ENCODE measurements at places on chromosomes 5 and 9.
A peak's percentile ranks its signal among the peaks of the same experiment; 100 is the strongest.

DNA sequence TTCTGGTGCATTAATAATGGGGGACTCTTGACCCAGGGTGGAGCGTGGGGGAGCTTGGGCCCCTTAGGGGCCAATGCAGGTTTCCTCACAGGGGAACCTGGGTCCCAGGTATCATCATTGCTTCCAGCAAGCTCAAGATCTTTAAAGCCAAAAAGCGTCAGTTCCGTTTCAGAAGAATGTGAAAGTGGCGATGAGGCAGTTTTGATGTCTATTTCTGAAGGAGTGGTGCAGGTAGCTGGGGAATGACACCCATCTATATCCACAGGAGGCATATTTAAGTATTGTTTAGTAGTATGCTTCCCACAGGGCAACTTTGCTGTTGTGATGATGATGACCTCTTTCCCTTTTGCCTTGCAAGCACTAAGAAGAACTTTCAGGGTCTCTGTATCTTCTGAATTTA lies 10.8 kb downstream of the ANKRD34B start:
- H3K27ac ChIP-seq, result no peak overlapping the region
- H3K36me3 ChIP-seq, result no peaks in the 10 kb centered on the region
- H3K4me1 ChIP-seq, result no peaks in the 10 kb centered on the region
- H3K27me3 ChIP-seq, result no peaks in the 10 kb centered on the region
- DNase-seq, result no peak

DNA sequence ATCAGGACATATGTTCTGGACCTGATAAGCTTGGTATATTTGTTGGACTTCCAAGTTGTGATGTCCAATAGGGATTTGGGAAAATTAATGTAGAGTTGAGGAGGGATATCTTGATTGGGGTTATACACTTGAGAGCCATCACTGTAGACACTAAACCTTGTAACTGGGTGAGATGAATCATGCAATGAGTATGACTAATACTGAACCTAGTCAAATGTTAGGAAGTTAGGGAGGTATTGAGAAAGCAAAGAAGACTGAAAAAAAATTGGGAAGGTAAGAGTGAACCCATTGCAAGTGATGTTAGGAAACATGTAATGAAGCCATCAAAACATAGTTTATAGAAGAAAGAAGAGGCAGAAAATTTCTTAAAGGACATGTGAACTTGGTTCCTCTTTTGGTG lies 668.4 kb upstream of the CDH9 start:
- H3K36me3 ChIP-seq, result no peaks in the 10 kb centered on the region
- no peak for DNase-seq
- H3K27me3 ChIP-seq, result no peaks in the 10 kb centered on the region
- H3K4me1 ChIP-seq, result no peaks in the 10 kb centered on the region
- H3K27ac ChIP-seq, result no peak overlapping the region

DNA sequence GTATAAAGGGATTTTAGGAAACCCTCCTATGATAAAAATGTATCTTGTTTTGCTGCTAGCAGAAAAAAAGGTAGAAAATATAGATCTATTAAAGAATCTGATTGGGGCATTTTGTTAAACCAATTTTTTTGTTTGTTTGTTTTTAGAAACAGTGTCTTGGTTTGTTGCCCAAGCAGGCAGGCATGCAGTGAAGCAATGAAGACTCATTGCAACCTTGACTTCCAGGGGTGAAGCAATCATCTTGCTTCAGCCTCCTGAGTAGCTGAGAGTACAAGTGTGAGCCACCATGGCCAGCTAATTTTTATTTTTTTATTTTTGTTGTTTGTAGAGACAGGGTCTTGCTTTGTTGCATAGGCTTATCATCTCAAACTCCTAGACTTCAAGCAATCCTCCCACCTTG lies 755.8 kb upstream of the EDIL3 start:
- H3K27ac ChIP-seq, result no peak overlapping the region
- H3K36me3 ChIP-seq, result no peaks in the 10 kb centered on the region
- DNase-seq, result no peak
- no peaks in the 10 kb centered on the region for H3K4me1 ChIP-seq

- H3K27me3 ChIP-seq, result no peaks in the 10 kb centered on the region
- no peak overlapping the region for H3K4me3 ChIP-seq
- DNase-seq, result no peak
- H3K27ac ChIP-seq, result no peak overlapping the region
- peaks cover 18% of the 10 kb centered on the region for H3K36me3 ChIP-seq
Measured at GRCh38 chr9:14661421-14662059, 31.7 kb downstream of the ZDHHC21 start.

GRCh38 chr5:168531987-168532864 lies 3.1 kb downstream of the FBLL1 start:
- no peak for DNase-seq
- H3K36me3 ChIP-seq, result no peaks in the 10 kb centered on the region
- H3K4me3 ChIP-seq, result no peak overlapping the region
- H3K4me1 ChIP-seq, result peaks cover 14% of the 10 kb centered on the region
- H3K27ac ChIP-seq, result no peak overlapping the region

DNA sequence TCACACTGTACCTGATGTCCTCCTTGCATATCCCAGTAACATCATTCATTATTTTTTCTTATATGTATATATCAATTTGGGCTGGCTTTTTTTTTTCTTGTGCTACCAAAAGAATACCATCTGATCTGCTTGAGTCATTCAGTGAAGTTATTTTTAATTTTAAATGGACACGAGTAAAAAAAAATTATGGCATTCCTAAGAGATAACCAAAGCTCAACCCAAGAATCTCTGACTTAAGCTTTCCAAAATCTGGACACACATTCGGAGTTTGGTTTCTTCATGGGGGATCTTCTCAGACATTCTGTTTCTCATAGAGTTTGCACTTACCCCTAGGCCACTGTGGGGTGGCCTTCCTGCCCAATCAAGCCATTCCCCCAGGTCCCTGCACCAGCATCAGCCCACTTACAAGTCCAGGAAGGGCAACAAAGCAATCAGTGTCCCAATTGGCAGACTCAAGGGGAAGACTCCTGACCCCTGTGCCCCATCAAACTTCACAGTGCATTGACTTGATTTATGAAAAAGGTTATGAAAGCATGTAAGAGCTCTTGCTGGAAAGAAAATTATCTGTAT lies 49.2 kb upstream of the SPDL1 start:
- no peak overlapping the region for H3K27ac ChIP-seq
- DNase-seq, result no peak
- H3K27me3 ChIP-seq, result no peaks in the 10 kb centered on the region
- H3K4me1 ChIP-seq, result no peaks in the 10 kb centered on the region
- no peaks in the 10 kb centered on the region for H3K36me3 ChIP-seq
- no peak overlapping the region for H3K4me3 ChIP-seq

DNA sequence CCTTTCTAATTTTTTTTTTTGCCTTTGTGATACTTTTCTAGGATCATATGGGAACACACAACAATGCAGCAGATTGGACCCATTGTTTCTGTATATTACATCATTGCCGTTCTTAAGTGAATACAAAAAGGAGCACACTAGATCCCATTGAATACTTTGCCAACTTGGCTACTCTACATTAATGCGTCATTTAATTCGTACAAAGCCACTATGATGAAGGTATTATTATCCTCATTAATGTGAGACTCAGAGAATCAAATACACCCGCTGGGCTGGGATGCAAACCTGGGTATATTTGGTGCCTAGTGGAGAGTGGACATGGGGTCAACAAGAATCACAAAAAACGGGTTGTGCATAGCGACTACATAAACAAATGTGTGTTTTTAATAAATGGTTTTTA lies 31.9 kb downstream of the OR2K2 start:
- no peaks in the 10 kb centered on the region for H3K4me1 ChIP-seq
- H3K27me3 ChIP-seq, result no peaks in the 10 kb centered on the region
- peak overlapping the region; percentile 58 for H3K27ac ChIP-seq
- no peak overlapping the region for H3K4me3 ChIP-seq
- no peaks in the 10 kb centered on the region for H3K36me3 ChIP-seq
- DNase-seq, result no peak

GRCh38 chr9:135810806-135811575 lies 96.4 kb downstream of the CAMSAP1 start:
- no peaks in the 10 kb centered on the region for H3K4me1 ChIP-seq
- H3K27me3 ChIP-seq, result no peaks in the 10 kb centered on the region
- H3K36me3 ChIP-seq, result peaks cover 32% of the 10 kb centered on the region
- H3K4me3 ChIP-seq, result no peak overlapping the region

DNA sequence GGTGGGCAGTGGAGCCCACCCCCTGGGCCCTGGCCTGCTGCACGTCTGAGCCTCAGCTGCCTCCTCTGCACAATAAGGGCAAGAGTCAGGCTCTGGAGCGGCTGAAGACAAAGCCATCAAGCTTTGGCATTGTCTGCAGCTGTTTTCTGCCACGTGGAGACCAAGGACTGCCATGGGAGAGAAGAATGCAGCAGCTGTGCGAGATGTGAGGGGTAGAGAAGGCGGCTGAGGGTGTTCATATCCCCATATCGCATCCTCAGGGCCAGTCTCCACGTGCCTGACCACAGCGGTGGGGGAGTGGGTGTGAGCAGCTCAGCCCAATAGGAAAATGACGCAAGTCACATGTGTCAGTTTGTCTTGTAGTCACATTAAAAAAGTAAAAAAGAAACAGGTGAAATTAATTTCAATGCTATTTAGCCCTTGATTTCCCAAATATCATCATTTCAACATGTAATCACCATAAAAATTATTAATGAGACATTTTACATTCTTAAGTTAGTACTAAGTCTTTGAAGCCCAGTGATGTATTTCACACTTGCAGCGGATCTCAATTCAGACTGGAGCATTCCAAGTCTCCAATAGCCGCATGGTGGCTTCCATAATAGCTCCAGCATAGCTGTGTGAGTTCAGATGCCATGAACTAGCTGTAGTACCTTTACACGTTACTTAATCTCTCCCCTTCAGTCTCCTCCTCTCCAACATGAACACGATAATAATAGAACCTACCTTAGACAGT lies 6.6 kb downstream of the C1QTNF2 start:
- peak overlapping the region; percentile 50 for H3K27ac ChIP-seq
- peaks cover 25% of the 10 kb centered on the region for H3K4me1 ChIP-seq
- H3K4me3 ChIP-seq, result no peak overlapping the region

- H3K4me3 ChIP-seq, result no peak overlapping the region
- H3K27ac ChIP-seq, result no peak overlapping the region
Measured at GRCh38 chr5:112306956-112307355, 112.1 kb downstream of the EPB41L4A start.

GRCh38 chr5:116424951-116425350 lies 149.7 kb downstream of the SEMA6A start:
- no peak overlapping the region for H3K27ac ChIP-seq
- no peak for DNase-seq
- H3K36me3 ChIP-seq, result no peaks in the 10 kb centered on the region
- H3K4me3 ChIP-seq, result no peak overlapping the region

DNA sequence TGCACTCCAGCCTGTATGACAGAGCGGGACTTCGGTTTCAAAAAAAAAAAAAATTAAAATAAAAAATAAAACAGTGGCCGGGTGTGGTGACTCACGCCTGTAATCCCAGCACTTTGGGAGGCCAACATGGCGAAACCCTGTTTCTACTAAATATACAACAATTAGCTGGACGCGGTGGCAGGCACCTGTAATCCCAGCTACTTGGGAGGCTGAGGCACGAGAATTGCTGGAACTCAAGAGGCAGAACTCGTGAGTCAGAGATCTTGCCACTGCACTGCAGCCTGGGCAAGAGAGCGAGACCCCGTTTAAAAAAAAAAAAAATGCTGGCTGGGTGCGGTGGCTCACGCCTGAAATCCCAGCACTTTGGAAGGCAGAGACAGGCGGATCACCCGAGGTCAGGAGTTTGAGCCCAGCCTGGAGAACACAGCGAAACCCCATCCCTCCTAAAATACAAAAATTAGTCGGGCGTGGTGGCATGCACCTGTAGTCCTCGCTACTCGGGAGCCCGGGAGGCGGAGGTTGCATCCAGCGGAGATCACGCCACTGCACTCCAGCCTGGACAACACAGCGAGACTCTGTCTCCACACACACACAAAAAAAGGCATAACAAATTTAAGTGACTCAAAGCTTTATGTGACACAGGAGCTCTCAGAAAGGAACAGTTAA lies 1.5 kb upstream of the NPM1 start:
- H3K4me3 ChIP-seq, result no peak overlapping the region
- H3K36me3 ChIP-seq, result no peaks in the 10 kb centered on the region
- no peak overlapping the region for H3K27ac ChIP-seq
- DNase-seq, result no peak
- no peaks in the 10 kb centered on the region for H3K27me3 ChIP-seq

- DNase-seq, result no peak
- H3K27me3 ChIP-seq, result no peaks in the 10 kb centered on the region
- no peak overlapping the region for H3K4me3 ChIP-seq
- H3K27ac ChIP-seq, result no peak overlapping the region
Measured at GRCh38 chr5:133930061-133930812, 38.2 kb downstream of the C5orf15 start.

- H3K4me3 ChIP-seq, result no peak overlapping the region
- no peaks in the 10 kb centered on the region for H3K4me1 ChIP-seq
- no peaks in the 10 kb centered on the region for H3K36me3 ChIP-seq
- H3K27ac ChIP-seq, result no peak overlapping the region
Measured at GRCh38 chr5:17316970-17317459, 99.6 kb downstream of the BASP1 start.

DNA sequence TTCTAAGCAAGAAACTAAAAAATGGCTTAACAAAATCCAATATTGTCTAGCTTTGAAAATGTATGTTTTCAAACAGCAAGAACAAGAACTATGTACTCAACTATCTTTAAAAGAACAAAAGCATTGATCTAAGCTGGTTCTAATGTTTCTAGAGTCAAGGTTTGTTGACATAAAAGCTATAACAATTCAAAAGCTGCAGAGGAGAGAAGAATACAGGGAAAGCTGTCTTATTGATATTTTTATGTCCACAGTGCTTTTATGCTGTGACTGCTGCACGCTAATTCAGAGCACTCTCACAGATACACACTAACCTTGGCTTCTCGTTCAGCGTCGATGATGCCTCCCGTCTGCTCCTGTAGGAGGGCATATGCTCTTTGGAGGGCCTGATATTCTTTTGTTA lies 129.5 kb upstream of the DPYSL3 start:
- H3K4me3 ChIP-seq, result no peak overlapping the region
- H3K27me3 ChIP-seq, result no peaks in the 10 kb centered on the region
- H3K27ac ChIP-seq, result no peak overlapping the region
- H3K36me3 ChIP-seq, result no peaks in the 10 kb centered on the region
- no peak for DNase-seq

- H3K4me1 ChIP-seq, result no peaks in the 10 kb centered on the region
- DNase-seq, result no peak
- H3K4me3 ChIP-seq, result no peak overlapping the region
Measured at GRCh38 chr5:1748845-1749244, 50.8 kb downstream of the MRPL36 start.

GRCh38 chr9:93815677-93816076 lies 139.5 kb downstream of the BARX1 start:
- H3K4me1 ChIP-seq, result no peaks in the 10 kb centered on the region
- DNase-seq, result peak; percentile 62
- H3K36me3 ChIP-seq, result no peaks in the 10 kb centered on the region

DNA sequence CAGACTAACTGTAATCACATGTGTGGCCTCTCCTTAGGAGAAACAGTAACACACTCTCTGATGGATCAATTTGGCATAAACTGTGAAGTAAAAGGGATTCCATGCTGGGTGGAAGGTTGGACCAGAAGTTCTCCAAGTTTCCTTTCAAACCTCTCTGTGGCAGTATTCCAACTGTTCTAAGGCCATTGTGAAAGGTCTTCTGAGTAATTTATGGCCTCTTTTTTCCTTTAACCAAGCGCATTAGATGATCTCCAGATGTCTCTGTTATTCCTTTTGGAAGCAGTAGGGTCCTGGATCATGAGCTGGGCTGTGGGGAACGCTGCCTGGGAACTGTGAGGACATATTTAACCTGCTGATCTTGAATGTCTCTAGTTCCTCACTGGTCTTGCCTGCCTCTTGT lies 80.6 kb upstream of the IL6ST start:
- peaks cover 30% of the 10 kb centered on the region for H3K4me1 ChIP-seq
- no peak overlapping the region for H3K4me3 ChIP-seq
- H3K27ac ChIP-seq, result peak overlapping the region; percentile 82

Data from esophagus muscularis mucosa (tissue), 4 donors.